GM19239 (cell line): ENCODE measurements at places on chromosomes 11 and 22.

DNA sequence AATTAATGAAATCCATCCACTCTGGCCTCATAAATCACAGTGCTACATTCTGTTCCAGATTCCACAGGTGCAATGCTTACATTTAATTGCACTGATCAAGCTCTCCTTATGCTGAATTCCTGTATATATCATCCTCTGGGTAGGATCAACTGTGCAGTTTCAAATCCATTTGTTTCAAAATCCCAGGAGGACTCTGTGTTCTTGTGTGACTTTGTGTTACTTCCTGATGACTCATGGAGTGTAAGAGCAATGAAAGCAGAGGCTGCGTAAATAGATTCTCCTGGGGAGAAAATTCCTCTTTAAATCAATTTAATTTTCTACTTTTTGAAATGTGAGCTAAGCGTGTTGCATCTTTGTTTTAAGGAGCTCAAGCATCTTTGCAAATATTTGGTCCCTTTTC lies 752.7 kb downstream of the METTL15 start:
- DNase-seq, result no peak

- no peak for DNase-seq
Measured at GRCh38 chr11:115244758-115245157, 259.5 kb downstream of the CADM1 start.

- no peak for DNase-seq
Measured at GRCh38 chr11:2520736-2521035, 75.9 kb downstream of the KCNQ1 start.

DNA sequence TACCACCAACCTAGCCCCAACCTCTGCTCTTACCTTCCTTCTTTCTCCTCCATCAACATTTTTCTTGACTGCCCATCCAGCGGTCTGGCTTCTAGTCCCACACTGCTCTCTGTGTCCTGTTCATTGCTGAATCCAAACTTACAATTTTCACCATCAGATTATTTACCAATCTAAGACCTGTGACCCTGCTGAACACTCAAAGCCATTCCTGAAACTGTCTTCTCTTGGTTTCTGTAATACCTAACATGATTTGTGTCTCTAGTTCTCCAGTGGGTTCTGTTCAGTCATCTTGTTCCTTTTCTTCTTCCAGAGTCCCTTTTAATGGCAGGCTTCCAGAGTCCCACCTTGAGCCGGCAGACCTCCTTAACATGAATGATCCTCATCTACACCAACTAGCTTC lies 24.1 kb downstream of the RRAS2 start:
- no peak for DNase-seq

DNA sequence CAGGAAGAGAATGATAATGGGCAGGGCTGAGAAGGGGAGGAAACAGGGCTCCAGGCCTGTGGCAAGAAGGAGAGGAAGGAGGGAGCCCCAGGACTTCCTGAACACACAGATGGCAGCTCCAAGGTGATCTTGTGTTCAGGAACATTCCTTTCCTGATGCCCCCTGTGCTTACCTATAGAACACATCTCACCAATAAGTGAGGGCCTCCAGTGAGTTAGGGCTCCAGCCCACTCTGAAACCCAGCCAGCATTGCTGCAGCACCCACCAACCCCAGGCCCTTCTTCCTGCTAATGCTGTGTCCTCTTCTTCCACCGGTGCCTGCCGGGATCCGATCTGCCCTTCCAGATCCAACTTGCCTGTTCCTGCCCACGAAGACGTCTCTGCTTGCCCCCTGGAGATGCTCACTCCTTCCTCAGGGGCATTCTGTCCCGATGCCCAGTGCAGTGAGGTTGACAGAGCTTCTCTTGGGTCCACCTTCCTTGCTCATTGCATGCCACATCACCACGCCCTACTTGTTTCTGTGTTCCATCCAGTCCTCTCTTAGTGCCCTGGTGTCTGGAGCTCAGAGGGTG lies 17.4 kb downstream of the ANKK1 start:
- no peak for DNase-seq

GRCh38 chr22:33357981-33358399 lies 299.8 kb upstream of the SYN3 start:
- DNase-seq, result no peak

DNA sequence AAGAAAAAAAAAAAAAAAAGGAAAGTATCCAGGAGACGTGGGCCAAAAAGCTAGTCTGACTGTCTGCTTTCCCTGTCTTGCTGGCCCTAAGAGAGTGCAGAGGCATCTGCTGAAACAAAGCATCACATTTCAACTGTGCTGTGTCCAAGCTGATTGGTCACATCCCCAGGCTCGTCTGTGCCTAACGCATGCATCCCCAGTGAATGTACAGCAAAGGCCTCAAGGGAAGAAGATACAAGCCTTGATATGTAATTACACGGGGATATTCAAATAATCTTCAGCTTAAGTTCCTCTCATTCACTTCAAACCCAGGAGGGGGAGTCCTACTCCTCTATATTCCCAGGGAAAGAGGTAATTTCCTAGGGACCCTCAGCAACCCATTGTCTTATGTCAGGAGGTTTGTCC lies 5.4 kb upstream of the SORL1 start:
- no peak for DNase-seq

GRCh38 chr22:26225207-26225606 lies 55.9 kb downstream of the SEZ6L start:
- DNase-seq, result no peak

DNA sequence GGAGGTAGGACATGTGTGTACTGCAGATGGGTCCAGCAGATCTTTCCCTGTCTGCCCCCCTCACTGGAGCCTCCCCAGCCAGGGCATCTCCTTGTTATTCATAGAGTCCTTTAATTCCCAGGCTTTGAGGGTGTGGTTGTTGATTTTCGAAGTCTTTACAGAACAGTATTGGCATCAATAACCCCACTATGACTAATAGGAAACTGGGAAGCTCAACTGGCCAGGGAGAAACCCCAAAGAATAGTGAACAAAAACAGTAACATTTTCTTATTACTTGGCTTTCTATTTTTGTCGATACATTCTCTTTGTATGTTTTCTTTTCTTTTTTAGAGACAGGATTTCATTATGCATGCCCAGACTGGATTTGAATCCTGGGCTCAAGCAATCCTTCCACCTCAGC lies 57.9 kb downstream of the NF2 start:
- no peak for DNase-seq

- no peak for DNase-seq
Measured at GRCh38 chr22:29503811-29504372, 23.9 kb downstream of the NEFH start.

DNA sequence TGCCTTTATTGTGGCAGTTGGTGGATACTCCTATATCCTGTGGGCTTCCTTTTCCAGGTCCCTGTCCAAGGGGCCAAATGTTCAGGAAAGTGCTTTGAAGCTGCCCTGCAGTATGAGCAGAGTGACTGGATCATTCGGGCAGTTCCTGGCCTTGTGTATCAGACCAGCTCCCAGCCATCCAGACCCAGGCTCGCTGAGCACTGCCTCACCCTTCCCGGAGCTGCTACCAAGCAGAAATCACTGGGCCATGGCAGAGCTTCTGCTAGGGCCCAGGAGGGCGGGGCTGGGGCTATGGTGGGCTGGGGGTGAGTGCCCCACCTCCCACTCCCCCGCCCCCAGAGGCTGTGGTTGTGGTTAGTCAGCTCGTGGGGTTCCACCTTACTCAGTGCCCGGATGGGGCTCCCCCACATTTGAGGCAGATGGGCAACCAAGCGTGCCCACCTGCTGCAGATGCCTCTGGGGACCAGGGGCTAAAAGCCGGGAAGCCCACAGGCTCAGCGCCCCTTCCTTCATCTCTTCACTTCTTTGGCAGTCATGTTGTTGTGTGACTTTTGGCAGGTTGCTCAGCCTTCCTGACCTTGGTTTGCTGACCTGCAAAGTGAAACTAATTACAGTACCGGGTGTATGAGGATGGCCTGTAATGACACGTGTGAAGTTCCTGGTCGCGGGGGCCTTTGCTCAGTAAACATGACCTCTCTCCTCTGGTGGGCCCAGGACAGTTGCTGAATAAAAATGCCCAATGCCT lies 2.1 kb upstream of the LRRC32 start:
- DNase-seq, result peak; percentile 56

DNA sequence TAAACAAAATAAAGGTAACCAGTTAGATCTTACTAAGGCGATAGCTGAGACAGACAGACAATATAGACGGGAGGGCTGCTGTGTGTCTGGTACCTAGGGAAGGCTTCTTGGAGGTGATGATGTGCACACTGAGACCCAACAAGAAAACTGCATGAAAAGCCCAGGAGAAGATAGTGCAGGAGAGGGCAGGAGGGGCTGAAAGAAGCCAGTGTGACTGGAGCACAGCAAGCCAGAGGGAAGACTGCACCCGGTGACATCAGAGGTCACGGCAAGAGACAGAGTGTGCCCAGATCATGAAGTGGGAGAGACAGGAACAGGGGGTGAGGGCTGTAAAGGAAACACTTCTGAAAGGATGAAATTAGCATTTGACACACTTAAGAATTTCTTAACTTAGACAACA lies 266.3 kb downstream of the BRD1 start:
- no peak for DNase-seq

GRCh38 chr11:25068451-25068850 lies 571.6 kb downstream of the LUZP2 start:
- no peak for DNase-seq
